ENCODE measurements at places on chromosomes 7 and 10. TPM values are rescaled to one million over a fixed set of nuclear protein-coding genes. Genes with fewer than 3 reads are reported as not detected.

CCL24 gene
- total RNA-seq: 2.2 TPM

MMRN2 gene
- 18.1 TPM for total RNA-seq

LBX1 gene
- total RNA-seq: not detected

NEBL gene
- total RNA-seq: 66.0 TPM

GHRHR gene
- total RNA-seq: not detected

CXCL12 gene
- 16.1 TPM for total RNA-seq

HDAC9 gene
- 8.0 TPM for total RNA-seq

GPAM gene
- total RNA-seq: 2.4 TPM

HPSE2 gene
- 5.3 TPM for total RNA-seq

- no peak for DNase-seq
These were observed 81.8 kb upstream of the PIK3CG start for GRCh38 chr7:106783286-106783685.

- DNase-seq: no peak
These were observed 114.0 kb upstream of the IFRD1 start for GRCh38 chr7:112336261-112336660.

DNA sequence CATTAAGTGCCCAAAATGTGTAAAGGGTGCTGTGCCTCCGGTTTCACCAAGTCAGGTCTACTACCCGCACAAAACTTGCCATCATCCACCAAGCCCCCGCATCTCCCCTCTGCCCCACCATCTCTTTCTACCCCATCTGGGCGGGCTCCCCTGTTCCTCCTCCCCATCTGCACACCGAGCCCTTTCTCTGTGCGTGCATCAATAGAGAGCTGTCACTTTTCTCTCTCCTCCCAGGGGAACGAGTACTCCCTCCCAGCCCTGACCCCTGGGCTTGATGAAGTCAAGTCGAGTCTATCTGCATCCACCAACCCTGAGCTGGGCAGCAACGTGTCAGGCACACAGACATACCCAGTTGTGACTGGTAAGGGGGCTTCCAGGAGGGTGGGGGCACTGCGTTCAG is 63.5 kb downstream of the PAX2 start:
- no peak for DNase-seq

DNA sequence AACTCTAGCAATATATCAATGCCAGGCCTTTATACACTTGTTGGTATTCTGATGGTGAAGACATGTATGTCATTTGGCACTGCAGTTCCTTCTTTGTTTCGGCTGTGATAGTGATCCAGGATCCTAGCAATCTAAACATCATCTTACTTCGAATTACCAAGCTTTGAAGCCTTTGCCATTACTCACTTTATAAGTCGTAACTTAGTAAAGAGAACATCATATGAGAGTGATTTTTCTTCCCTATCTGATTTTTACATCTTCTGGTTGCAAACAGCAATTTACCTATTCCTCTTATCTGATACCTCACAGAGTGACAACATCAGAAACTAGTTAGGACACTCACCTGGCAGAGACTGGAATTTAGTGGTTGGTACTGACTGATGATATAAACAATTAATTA is 7.6 kb upstream of the BPGM start:
- DNase-seq: no peak

DNA sequence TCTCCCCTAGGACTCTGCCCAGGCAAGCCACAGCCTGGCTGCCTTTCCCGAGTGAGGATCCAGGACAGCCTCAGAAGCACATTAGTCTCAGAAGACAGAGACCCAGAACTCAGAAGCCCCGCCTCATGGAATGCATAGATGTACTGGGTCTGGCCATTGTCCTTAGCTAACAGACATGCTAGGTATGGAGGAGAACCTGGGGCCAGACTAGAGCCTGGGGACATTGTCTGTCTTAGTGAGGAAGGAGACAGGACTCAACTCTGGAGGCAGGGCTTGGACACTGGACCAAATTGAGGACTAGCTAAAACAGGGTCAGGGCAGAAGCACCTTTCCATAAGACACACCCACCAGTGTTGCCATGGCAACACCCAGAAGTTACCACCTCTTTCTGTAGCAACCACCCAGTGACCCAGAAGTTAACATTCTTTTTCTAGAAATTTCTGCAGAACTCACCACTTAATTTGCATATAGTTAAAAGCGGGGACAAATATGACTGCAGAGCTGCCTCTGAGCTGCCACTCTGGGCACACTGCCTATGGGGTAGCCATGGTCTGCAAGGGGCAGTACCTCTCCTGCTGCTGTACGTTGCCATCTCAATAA is 27.5 kb downstream of the TLX1 start:
- no peak for DNase-seq

DNA sequence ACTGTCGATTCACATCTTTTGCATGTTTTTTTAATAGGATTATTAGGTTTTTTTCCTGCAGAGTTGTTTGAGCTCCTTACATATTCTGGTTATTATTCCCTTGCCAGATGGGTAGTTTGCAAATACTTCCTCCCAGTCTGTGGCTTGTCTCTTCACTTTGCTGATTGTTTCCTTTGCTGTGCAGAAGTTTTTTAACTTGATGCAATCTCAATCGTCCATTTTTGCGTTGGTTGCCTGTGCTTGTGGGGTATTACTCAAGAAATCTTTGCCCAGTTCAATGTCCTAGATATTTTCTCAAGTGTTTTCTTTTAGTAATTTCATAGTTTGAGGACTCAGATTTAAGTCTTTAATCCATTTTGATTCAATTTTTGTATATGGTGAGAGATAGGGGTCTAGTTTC is 95.4 kb downstream of the TBXAS1 start:
- no peak for DNase-seq

- no peak for DNase-seq
These were observed 92.0 kb upstream of the AHR start for GRCh38 chr7:17206349-17206905.

DNA sequence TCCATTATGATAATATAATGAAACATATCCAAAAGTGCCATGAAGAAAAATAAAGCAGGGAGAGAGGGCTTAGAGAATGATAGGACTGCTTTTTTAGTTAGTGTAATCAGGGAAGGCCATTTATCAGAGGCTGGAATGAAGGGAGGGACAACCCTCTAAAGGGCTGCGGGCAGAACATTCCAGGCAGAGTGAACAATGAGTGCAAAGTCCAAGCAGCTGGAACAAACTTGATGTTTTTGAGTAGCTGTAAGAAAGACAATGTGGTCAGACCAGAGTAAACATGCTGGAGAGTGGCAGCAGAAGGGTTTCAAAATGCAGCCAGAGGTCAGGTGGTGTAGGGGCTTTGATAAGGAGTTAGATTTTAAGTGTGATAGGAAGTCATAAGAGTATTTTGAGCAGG is 65.6 kb upstream of the CCDC6 start:
- no peak for DNase-seq

DNA sequence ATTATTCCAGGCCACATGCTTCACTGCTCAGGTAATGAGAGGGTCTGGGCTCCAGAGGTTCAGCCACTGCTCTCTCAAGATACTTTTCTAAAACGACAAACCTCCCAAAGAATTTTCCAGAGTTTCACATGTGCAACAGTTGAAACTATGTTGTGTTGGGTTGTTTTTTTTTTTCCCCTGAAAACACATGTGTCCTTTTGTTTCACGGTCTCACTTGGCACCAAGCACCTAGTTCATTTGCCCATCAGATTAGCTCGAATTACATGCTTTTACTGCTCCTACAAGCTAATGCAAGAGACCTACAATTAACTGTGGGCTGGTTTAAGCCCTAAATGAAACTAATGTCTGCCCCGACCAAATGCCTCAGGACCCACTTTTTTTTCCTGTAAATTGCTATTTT is 313.3 kb downstream of the FGFR2 start:
- DNase-seq: no peak

DNA sequence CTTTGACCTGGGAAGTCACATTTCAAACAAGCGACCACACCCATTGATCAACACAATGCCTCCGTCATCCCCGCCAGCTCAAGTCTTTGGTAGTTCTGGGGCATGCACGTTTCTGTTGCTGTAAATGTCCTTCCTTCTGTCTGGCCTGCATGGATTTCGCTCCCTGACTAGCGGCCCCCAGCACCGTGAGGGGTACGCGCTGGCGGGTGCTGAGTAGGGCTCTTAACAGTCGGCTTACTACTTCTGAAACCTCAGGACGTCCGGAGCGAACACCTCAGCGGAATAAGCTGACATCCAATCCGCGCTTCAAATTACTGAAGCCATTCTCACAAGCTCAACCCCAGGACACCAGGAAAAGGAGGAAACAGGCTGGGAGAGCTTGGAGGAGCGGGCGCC is 505 bp downstream of the NUDCD3 start:
- no peak for DNase-seq

DNA sequence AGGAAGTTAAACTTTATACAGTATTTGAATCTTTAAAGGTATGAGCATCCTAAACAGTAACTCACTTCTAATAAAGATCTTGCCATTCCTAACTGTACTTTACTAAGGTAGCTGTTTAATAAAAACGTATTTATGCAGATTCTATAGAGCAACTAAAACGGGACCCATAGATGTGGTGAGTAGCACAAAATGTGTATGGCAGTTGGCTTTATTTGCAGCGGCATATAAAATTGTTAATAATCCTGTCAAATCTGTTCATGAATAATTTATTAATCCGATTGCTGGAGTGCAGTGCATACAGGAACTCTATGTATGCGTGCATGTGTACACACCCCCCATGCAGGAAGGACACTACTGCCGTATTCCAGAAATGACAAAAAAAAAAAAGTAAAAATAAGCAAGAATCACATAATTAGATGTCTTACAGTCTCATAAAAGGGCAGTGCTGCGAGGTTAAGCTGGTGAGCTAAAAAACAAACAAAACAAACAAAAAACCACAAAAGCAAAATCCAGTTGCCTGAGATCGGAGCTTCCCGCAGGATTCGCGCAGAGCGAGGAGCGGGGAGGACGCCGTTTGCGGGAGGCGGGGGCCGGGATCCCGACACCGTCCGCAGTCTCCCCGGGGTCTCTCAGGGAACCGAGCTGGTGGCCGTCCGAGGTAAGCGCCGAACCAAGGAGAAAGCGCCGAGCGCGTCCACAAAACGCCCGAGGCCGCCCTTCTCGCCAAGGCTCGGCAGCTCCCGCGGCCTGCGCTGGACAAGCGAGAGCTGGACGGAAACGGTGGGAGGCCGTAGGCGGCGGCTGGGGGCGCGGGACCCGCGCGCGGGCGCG is 518 bp upstream of the COMMD3 start:
- no peak for DNase-seq

DNA sequence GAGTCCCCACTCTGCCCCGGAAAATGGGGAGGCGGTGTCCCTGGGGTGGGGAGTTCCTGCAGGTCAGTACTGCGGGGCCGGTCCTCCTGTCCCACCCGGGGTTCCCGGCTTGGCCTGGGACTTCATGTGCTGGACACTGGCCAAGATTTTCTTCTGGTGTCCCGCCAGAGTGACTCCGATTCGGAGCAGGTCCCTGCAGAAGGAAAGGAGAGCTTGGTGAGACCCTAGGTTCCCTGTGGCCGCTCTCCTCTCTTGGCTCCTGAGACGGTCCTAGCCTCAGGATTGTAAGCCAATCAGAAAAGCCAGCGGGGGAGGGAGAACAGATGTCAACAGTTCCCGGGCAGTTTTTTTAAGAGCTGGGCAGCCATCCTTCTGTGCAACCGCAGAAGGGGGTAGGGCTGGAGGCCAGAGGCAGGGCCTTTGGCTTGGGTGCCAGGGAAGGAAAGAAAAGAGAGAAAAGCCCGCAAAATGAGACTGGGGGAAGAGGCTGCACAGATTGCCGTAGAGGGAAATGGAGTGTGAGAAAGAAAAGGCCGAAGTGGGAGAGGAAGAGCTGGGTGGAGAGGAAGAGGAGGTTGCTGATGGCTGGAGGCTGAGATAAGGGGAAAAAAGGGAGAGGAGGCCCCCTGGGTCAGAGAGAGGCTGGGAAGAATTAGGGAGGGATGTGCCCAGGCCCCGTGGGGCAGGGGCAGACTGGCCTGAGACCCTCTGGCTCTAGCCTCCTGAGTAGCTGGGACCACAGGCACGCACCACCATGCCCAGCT is 23.7 kb downstream of the EPHB4 start:
- DNase-seq: peak; percentile 24

GRCh38 chr7:55152516-55152915 is 133.7 kb downstream of the EGFR start:
- DNase-seq: no peak

- DNase-seq: no peak
These were observed 97.4 kb downstream of the CPED1 start for GRCh38 chr7:121085922-121086321.

DNA sequence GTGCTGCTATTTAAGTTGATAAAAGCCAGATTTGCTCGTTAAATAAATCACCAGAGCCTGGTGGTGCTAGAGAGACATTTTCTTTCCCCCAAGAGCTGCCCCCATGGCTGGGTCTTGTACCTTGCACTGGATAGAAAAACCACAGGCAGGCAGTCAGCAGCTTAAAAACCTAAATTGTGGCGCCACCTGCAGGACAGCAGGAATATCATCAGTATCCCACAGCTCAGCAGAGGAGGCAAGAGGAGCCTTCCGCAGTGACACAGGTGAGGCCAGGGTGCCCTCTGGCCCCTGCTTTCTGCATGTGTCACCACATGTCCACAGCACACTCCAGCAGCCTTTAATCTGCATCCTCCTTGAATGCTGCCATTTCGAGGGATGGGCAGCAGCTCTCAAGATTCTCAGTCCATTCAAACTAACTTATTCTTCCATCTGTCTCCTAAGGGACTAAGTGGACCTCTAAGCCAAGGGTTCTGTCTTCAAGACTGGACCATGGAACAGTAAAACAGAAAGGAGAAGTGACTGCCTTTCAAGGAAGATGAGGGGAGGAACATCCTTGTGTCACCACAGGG is 4.5 kb upstream of the PLXNA4 start:
- no peak for DNase-seq

DNA sequence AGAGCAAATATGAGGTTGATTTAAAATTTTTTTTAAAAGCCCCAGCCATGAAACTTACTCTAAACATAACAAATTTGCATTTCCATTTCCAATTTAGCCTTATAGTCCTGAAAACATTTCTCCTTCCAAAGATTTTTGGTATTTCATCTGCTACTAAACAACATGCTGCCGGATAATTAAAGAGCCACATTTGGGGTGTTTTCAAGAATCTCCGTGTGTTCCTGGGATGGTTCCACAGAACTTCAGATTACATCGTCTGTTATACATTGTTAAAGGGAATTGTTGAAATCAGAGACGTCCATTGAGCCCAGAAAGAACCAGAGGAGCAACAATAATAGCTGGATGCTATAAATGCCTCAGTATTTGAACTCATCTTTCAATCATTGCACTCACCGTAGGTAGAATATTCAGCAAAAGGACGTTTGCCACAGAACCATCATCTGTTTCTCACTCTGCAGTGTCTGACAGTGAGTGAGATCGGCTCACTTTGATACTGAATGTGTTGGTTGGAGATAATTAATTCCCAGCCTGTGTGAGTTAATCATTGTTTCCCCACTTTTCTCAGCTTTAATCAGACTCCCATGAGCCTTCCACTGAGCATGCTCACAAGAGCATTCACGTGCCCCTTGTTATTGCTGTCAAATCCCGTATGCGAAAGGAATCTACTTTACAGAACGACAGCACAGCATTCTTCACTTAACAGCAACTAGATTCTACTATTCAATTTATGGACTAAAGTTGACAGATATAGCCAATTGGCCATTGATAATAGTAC is 128.4 kb upstream of the PALS2 start:
- DNase-seq: no peak
